ENCODE measurements at places on chromosomes 5 and 9.

DNA sequence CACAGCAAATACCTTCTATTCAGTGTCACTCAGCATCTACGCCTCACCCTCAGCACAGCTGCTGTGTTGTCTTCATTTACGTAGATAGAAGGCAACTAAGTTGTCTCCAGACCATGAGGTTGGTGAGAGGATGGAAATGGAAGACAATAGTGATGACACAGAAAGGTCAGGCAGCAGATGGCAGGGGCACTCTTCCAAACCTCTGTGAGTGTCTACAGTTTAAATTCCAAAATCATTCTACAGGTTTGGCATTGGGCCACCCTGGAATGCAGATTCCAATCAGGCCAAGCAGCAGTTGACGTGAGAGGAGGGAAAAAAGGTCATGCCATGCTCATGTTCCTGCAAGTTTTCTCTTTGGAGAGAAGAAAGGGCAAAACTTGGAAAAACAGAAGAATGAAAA lies 68.7 kb upstream of the ADAMTSL1 start:
- peak; percentile 68 for DNase-seq

GRCh38 chr5:144191998-144192397 lies 21.3 kb downstream of the KCTD16 start:
- DNase-seq, result peak; percentile 84

DNA sequence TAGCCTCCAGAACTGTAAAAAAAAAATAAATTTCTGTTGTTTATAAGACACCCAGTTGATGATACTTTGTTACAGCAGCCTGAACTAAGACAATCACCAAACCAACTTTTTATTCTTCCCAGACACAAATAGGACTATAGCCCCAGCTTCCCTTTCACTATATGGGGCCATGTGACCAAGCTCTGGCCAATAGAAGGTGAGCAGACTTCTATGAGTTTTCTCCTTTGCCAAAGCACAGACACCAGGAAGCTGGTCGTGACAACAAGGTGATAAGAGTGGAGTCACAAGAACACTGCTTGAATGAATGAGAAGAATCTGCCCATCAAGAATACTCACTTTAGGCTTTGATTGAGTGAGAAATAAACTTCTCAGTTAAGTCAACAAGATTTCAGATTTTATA lies 217.7 kb downstream of the DEPDC1B start:
- DNase-seq, result no peak

DNA sequence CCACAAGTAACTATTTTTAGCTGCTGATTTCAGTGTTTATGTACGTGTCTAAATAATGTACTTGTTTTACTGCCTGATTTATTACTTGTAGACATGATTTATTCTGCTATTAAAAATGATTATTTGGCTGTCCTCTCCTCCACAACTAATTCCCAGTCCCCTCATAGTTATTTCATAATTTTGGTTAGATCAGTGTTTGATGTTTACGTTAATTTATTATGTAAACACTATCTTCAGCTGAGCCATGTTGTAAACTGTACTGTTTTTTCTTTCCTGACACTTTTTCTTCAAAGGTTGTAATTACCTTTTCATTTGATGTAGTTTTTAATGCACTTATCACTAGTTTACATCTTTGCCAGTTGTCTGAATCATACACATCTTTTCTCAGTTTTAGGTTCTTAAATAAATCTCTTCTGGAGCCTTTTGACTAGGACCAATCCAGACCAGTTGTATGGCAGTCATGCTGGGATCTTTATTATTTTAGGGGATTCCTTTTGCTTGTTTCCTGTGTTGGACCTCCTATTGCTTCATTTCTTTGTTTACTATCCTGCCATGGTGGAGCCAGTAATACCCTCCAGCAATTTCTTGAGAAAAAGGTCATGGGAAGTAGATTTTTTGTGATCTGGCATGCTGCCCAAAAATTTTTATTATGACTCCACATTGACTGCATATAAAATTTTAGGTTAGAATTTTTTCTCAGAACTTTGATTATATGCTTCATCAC lies 16.1 kb downstream of the AP3S1 start:
- DNase-seq, result peak; percentile 32

DNA sequence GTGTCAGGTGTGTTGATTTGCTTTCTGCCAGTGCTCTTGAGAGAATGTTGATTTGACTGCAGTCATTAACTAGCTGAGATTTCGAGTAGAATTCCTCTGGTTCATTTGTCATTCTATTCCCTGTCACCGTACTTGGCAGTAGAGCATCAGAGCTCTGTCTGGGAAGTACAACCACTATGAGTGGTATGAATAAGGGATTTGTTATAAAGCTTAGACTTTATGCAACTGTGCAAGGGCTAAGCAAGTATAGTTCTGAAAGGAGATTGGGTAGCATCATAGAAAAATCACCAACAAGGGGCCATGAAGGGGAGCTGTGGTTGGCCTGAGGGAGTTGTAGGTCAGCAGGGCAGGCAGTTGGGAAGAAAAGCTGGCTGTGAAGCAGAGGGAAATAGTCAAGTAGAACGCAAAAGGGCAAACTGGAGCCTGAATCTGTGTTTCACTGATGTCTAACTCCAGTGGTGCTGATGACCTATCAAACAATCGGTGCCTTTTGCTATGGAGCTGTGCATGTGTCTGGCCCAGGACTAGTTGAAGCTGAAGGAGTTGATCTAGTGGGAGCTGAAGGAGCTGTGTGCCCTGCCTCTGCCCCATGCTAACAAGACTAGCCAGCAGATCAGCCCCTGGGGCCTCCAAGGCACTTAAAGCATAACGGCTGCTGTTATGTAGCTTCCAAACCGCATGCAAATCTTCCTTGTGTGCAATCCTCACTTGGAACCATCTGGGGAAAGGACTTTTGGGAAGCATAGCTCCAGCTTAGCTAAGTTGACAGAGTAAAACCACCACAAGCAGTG lies 110.0 kb downstream of the SLC28A3 start:
- DNase-seq, result peak; percentile 18

DNA sequence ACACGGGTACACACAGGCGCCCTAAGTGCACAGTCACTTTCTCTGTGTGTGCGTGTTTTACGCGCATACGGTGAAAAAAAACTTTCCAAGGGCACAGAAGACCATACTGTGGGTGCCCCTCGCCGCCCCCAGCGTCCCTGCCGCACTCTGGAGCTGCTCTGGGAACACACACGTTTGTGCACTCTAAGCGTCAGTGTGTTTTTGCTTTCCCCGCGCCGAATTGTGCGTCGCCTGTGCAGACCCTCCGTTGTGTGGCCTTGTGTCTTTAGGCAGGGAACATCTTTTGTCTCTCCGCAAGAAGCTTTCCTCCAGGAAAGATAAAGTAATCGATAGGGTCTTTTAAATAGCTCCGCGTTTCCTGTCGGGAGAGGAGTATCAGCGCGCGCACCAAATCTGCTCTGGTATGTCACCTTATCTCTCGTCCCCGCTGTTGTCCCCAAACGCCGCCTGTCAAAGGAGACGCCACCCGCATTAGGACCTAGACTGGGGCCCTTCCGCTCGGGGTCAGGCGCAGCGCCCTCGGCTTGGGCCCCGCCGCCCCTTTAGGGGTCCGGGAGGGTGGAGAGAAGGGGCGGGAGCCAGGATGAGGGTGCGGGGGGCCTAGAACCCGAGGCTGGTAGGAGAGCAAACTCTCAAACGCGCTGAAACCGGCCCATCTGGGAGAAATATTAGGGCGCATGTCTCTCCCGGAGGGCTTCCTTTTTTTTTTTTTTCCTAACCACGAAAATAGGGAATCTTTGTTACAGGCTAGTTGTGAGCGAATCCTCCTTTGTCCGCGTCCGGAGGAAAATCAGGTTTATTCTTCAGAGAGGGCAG lies 10.5 kb upstream of the NKX2-5 start:
- no peak for DNase-seq

DNA sequence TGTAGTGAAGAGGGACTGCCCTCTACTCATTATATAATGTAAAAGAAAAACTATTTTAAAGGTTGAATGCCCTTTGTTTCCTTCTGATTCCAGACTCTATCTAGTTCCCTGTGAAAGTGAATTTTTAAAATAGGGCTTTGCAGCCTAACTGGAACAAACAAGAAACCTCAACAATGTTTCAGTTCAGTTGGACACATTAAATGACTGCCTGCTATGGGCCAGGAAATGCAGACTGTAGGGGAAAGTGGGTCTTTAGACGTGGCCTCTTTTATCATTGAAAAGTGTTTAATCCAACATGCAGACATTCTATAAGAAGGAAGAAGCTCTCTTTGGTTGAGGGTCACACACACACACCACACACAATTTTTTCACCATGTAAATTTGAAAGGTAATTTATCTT lies 289.1 kb downstream of the ICE1 start:
- DNase-seq, result no peak

DNA sequence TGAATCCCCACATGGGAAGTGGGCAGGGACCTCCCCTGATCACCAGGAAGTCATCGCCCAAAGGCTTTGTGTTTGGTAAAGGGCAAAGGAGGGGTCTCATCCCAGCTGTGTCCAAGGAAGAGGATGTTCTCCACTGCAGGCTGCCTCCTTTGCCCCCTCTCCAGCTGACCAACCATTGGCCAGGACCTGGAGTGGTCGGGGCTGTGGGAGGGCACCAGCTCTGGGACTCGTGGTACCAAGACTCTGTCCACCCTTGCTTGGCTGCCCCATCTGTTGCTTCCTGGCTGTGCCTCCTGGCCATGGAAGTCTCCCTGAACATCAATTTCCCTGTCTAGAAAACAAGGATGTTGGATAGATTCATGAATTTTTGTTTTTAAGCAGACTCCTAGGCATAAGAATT lies 34.1 kb downstream of the COL15A1 start:
- DNase-seq, result no peak

DNA sequence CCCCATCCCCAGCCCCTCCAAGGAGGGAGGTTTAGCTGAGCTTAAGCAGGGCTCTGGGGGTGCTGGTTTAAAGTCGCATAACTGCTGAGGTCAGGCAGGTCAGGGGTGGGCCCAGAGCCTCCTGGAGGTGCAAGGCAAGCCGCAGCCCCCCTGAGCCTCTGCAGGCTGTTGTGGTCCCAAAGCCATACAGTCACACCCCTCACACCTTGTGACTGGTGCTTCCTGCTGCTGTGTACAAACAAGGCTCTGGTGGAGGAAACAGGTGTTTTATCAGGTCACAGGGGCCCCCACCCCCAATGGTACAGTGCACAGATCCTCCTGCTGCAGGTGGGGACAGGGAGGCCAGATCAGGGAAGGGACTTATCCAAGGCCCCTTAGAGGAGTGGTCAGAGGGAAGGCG lies 8.0 kb downstream of the TCF7 start:
- DNase-seq, result no peak

GRCh38 chr5:74064911-74065310 lies 438.9 kb downstream of the ARHGEF28 start:
- no peak for DNase-seq

DNA sequence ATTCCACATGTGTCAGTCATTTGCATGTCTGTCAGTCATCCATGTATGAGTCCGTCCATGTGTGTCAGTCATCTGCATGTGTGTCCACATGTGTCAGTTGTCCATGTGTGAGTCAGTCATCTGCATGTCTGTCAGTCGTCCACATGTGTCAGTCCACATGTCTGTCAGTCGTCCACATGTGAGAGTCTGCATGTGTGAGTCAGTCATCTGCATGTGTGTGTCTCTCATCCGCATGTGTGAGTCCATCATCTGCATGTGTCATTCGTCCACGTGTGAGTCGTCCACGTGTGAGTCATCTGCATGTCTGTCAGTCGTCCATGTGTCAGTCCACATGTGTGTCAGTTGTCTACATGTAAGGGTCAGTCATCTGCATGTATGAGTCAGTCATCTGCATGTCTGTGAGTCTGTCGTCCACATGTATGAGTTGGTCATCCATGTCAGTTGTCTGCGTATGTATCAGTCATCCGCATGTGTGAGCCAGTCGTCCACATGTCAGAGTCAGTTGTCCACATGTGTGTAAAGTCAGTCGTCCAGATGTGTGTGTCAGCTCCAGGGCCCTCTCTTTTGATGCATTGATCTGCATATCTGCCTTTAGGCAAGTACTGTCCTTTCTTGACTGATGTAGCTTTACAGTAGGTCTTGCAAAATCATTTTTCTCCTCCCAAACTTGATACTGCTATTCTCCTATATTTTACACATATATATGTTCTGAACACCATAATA lies 72.5 kb upstream of the CACNA1B start:
- DNase-seq, result peak; percentile 66

DNA sequence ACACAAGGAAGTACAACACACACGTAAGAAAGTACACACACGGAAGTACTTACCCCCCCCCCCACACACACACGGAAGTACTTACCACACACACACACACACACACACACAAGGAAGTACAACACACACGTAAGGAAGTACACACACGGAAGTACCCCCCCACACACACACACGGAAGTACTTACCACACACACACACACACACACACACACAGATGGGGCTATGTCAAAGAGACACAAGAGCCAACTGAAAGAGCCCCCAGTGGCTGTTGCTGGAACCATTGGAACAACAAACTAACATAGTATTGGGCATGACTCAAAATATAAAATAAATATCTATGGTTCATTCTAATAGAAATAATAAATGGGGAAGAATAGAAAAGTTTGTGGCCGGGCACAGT lies 4.9 kb upstream of the MAPK9 start:
- DNase-seq, result peak; percentile 31
